ENCODE measurements at places on chromosomes 2 and 18.

- no peak for DNase-seq
Measured at GRCh38 chr18:2990956-2991640, 21.8 kb downstream of the LPIN2 start.

GRCh38 chr2:146579147-146579930 is 1265.5 kb upstream of the ACVR2A start:
- DNase-seq = peak; percentile 26

GRCh38 chr2:183383854-183384253 is 259.6 kb downstream of the NUP35 start:
- no peak for DNase-seq

GRCh38 chr2:225113371-225114015 is 71.2 kb upstream of the DOCK10 start:
- DNase-seq = no peak

GRCh38 chr2:181818840-181819239 is 72.7 kb upstream of the ITPRID2 start:
- DNase-seq = no peak

- DNase-seq = no peak
Measured at GRCh38 chr2:52369178-52369577, 1337.2 kb upstream of the NRXN1 start.

Data from AG04450 (cell line).